ENCODE measurements at places on chromosomes 6 and 20. TPM values are rescaled to one million over a fixed set of nuclear protein-coding genes. Genes with fewer than 3 reads are reported as not detected.

BMP7 gene
- 0.34 TPM for total RNA-seq

TDP2 gene
- 30.7 TPM for total RNA-seq

COL12A1 gene
- total RNA-seq, result 5.7 TPM

ID4 gene
- 0.71 TPM for total RNA-seq

ADTRP gene
- total RNA-seq, result 0.19 TPM

ZNF184 gene
- total RNA-seq, result 2.8 TPM

OR2J3 gene
- not detected for total RNA-seq

STAU1 gene
- 64.2 TPM for total RNA-seq

GLP1R gene
- total RNA-seq, result not detected

SLC17A1 gene
- total RNA-seq, result 0.16 TPM

SSTR4 gene
- total RNA-seq, result 0.28 TPM

TDRD6 gene
- not detected for total RNA-seq

CEBPB gene
- 345 TPM for total RNA-seq

Measured in A549 treated with Mapracorat at 1 μM for 4 hours (cell line).